ENCODE measurements at places on chromosomes 11 and 22. TPM values are rescaled to one million over a fixed set of nuclear protein-coding genes. Genes with fewer than 3 reads are reported as not detected.

The APOBEC3H gene
- polyA plus RNA-seq = not detected

The RIC3 gene
- polyA plus RNA-seq = 2.3 TPM

The TMEM258 gene
- polyA plus RNA-seq = 184 TPM

The RASL10A gene
- 0.19 TPM for polyA plus RNA-seq

The OR2AT4 gene
- not detected for polyA plus RNA-seq

The VPREB1 gene
- polyA plus RNA-seq = not detected

The SNX32 gene
- polyA plus RNA-seq = 0.90 TPM

The UBQLN3 gene
- not detected for polyA plus RNA-seq

The PRR33 gene
- not detected for polyA plus RNA-seq

The SMIM35 gene
- 0.03 TPM for polyA plus RNA-seq

The ROBO3 gene
- 4.8 TPM for polyA plus RNA-seq

The SCGB2A2 gene
- polyA plus RNA-seq = 0.35 TPM

The OR8G1 gene
- polyA plus RNA-seq = not detected

The TTC36 gene
- not detected for polyA plus RNA-seq

The KRTAP5-10 gene
- polyA plus RNA-seq = not detected

The GATD1 gene
- polyA plus RNA-seq = 63.2 TPM

DNA sequence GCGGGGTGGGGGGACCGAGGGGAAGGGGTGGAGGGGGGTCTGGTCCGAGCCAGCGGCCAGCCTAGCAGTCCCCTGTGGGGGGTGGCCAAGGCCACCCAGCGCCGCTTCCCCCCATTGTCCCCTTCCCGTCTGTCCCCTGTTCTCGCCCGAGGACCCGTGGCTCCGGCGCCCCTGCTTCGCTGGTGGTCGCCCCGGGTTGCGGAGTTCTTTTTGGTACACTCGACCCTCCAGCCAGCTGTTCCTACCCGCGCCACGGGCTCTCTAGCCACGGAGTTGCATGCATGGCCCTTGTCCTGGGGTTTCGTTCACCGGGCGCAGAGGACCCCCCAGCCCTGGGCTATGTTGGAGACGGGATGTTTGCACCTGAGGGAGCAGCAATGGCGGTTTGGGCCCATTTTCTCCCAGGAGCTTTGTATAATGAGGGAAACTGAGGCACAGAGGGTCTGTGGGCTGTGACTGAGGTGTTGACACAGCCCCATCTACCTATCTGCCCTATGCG is 489 bp downstream of the RNF214 start:
- peaks cover 17% of the 10 kb centered on the region for H3K36me3 ChIP-seq
- H3K4me1 ChIP-seq = peaks cover 40% of the 10 kb centered on the region
- no peaks in the 10 kb centered on the region for H3K27me3 ChIP-seq

DNA sequence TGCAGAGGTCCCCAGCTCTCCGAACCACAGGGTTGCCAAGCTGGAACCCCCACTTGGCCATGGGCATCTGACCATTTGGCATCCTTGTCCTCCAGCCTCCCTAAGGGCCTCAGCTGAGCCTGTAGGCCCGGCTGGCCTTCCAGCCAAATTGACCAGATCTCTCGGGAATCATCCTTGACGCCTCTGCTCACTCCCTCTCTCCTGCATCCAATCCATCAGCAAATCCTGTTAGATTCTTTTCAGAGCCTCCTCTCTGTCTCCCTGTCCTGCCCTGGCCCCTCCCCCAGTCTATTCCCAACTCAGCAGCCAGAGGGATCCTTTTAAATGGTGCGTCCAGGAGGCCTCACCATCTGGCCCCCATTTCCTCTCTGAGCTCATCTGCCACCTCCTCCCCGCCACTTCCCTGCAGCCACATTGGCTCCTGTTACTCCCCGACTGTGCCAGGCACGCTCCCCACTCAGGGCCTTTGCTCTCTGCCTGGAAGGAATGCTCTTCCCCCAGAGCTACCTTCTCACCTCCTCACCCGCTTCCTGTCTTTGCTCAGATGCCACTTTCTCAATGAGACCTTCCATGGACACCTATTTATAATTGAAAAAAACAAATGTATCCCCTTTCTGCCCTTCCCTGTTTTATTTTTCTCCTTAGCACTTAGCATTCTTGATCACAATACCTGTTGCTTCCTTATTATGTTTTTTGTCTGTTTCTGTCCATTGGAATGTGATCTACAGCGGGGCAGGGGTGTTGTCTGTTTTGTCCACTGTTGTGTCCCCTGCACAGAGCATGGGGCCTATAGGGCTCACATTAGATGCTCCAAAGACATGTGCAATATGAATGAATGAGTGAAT is 78.1 kb downstream of the NFAM1 start:
- peaks cover 11% of the 10 kb centered on the region for H3K4me1 ChIP-seq
- peak; percentile 76 for DNase-seq
- no peak overlapping the region for H3K4me3 ChIP-seq
- no peaks in the 10 kb centered on the region for H3K27me3 ChIP-seq
- H3K36me3 ChIP-seq = no peaks in the 10 kb centered on the region

- H3K4me1 ChIP-seq = peaks cover 33% of the 10 kb centered on the region
- H3K4me3 ChIP-seq = peak overlapping the region; percentile 84
- H3K27ac ChIP-seq = peak overlapping the region; percentile 87
- no peaks in the 10 kb centered on the region for H3K36me3 ChIP-seq
Measured at GRCh38 chr11:18633256-18634139, 644 bp downstream of the SPTY2D1 start.

GRCh38 chr11:122756417-122756816 is 81.9 kb upstream of the CRTAM start:
- H3K36me3 ChIP-seq = no peaks in the 10 kb centered on the region
- no peaks in the 10 kb centered on the region for H3K27me3 ChIP-seq
- H3K4me3 ChIP-seq = no peak overlapping the region

GRCh38 chr11:16789063-16789420 is 50.6 kb downstream of the C11orf58 start:
- no peak overlapping the region for H3K4me3 ChIP-seq
- peak overlapping the region; percentile 30 for H3K27ac ChIP-seq
- H3K36me3 ChIP-seq = peaks cover 51% of the 10 kb centered on the region
- H3K27me3 ChIP-seq = no peaks in the 10 kb centered on the region

GRCh38 chr11:1982873-1983600 is 14.6 kb downstream of the H19 start:
- DNase-seq = no peak
- no peak overlapping the region for H3K27ac ChIP-seq
- no peaks in the 10 kb centered on the region for H3K27me3 ChIP-seq
- H3K4me1 ChIP-seq = no peaks in the 10 kb centered on the region

DNA sequence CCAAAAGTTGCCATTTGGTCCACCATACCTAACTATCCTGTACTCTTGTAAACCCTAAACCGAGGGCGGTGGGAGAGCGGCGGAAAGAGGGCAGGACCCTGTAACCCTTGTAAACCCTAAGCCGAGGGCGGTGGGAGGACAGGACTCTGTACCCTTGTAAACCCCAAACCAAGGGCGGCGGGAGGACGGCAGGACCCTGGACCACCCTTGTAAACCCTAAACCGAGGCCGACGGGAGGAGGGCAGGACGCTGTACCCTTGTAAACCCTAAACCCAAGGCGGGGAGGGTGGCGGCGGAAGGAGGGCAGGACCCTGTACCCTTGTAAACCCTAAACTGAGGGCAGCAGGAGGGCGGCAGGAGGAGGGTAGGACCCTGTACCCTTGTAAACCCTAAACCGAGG is 12.5 kb upstream of the OR52I2 start:
- no peak for DNase-seq
- no peaks in the 10 kb centered on the region for H3K4me1 ChIP-seq
- H3K4me3 ChIP-seq = no peak overlapping the region
- no peaks in the 10 kb centered on the region for H3K27me3 ChIP-seq
- no peak overlapping the region for H3K27ac ChIP-seq
- H3K36me3 ChIP-seq = no peaks in the 10 kb centered on the region

DNA sequence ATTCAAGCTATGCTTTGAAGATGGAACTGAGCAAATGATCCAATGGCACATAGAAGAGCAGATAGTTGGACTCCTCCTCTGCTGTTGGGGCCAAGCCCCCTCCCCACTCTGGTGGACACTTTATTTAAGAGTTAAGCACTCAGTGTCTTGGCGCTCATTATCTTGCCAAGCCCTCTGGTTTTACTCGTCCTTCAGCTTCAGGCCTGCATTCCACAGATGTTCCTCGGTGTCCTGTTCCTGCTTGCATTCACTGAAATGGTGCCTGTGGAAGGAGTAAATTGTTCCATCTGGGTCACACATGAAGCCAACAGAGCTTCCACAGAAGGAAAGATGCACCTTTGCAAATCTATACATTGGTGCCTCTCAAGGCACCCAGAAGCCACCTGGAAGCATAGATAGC is 26.1 kb downstream of the MAML2 start:
- DNase-seq = no peak
- H3K4me1 ChIP-seq = peaks cover 47% of the 10 kb centered on the region
- no peaks in the 10 kb centered on the region for H3K27me3 ChIP-seq
- no peaks in the 10 kb centered on the region for H3K36me3 ChIP-seq
- H3K27ac ChIP-seq = peak overlapping the region; percentile 47

DNA sequence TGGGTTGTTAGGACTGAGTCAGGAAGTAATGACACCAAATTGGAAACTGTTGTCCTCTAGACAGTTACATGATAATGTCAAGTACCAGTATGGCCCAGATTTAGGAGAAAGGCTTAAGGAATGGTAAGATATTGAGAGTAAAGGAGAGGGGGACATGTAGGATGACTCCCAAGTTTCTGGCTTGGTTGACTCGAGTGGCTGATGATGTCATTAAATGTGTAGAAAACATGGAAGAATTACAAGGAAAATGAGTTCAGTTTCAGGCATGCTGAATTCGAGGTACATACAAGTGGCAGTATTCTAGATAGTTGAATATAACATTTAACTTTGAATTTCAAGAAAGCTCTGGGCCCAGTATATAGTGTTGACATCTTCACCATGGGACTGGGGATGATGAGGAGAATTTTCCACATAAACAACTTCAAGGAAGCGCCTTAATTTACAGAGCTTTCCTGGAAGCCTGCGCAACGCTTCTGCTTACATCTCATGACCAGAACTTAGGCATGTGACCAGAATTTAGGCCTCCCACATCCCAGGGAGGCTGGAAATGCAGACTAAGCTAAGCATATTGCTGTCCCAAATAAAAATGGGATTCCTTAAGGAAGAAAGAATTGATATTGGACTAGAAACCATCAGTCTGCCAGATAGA is 3.8 kb downstream of the CFAP300 start:
- H3K27ac ChIP-seq = no peak overlapping the region
- DNase-seq = no peak
- peaks cover 13% of the 10 kb centered on the region for H3K4me1 ChIP-seq

GRCh38 chr11:84128840-84129239 is 842.7 kb upstream of the CCDC90B start:
- no peak overlapping the region for H3K27ac ChIP-seq
- no peak for DNase-seq
- H3K4me3 ChIP-seq = no peak overlapping the region
- no peaks in the 10 kb centered on the region for H3K27me3 ChIP-seq
- no peaks in the 10 kb centered on the region for H3K36me3 ChIP-seq

- H3K4me3 ChIP-seq = no peak overlapping the region
- no peak for DNase-seq
- no peaks in the 10 kb centered on the region for H3K27me3 ChIP-seq
- no peak overlapping the region for H3K27ac ChIP-seq
- H3K36me3 ChIP-seq = no peaks in the 10 kb centered on the region
Measured at GRCh38 chr11:128701936-128702335, 8.1 kb downstream of the FLI1 start.

- H3K27ac ChIP-seq = no peak overlapping the region
- no peak overlapping the region for H3K4me3 ChIP-seq
- H3K27me3 ChIP-seq = no peaks in the 10 kb centered on the region
- no peaks in the 10 kb centered on the region for H3K4me1 ChIP-seq
- DNase-seq = no peak
Measured at GRCh38 chr11:85886089-85887056, 31.2 kb downstream of the CCDC83 start.

GRCh38 chr11:118088531-118088930 is 1.8 kb upstream of the SMIM35 start:
- peak; percentile 79 for DNase-seq
- H3K4me3 ChIP-seq = no peak overlapping the region
- H3K36me3 ChIP-seq = no peaks in the 10 kb centered on the region
- no peaks in the 10 kb centered on the region for H3K4me1 ChIP-seq

DNA sequence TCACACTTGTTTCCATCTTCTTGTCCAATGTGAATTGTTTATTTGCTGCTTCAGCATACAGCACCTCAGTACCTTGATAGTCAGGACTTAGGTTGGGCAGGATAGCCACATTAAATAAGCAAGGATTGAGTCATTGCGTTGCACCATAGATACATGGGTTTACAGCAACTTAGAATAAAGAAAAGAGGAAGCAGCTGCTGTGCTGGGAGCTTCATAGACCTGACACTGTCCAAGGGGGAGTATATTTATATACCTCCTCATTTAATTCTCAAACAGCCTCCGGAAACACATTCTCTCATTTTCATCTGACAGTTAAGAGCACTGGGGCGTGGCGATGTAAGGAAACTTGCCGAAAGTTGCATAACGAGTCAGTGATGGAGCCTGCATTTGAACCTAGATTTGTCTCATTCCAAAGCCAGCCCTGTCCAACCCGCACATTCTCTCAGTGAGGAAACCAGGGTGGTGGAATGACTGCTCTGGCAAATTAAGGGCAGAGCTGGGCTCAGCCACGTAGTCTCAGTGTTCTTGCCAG is 42.2 kb downstream of the UBASH3B start:
- no peaks in the 10 kb centered on the region for H3K36me3 ChIP-seq
- H3K27ac ChIP-seq = no peak overlapping the region
- DNase-seq = peak; percentile 40
- no peaks in the 10 kb centered on the region for H3K27me3 ChIP-seq
- no peaks in the 10 kb centered on the region for H3K4me1 ChIP-seq

DNA sequence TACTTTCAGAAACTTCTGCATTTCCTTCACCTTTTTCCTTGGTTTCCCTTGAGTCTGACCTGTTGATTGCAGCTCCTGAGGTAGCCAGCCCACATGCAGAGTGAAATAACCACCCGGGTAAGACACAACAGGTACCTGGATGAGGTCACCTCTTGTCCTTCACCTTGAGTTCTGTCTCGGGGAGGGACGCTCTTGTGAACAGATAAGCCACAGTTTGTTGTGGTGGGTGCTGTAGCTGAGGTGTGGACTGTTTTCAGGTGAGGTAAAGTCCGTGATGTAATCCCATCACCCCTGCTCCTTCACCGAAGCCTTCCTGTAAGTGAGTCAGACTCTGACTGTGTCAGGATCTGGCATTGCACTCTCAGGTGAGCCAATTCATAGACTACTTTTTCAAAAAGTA is 183.1 kb downstream of the NAV2 start:
- H3K27ac ChIP-seq = no peak overlapping the region
- no peak for DNase-seq
- no peaks in the 10 kb centered on the region for H3K4me1 ChIP-seq
- H3K36me3 ChIP-seq = no peaks in the 10 kb centered on the region
- H3K4me3 ChIP-seq = no peak overlapping the region

DNA sequence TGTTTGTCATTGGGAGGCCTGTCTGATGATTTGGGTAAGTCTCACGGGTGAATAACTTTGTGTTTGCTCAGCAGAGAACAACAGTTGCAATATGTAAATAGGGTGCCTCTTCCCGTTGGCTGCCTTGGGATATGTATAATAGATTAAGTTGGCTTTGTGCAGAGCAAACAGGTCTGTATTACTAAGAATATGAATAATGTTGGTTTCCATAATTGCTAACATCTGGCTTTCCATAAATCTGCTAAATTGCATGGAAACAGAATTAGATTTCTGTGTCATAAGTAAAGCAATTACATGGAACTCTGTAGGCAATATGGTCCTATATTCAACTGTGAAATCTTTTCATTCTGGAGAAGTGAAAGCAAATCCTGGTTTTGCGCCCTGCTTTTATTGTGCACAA is 636.0 kb upstream of the ANO5 start:
- no peaks in the 10 kb centered on the region for H3K27me3 ChIP-seq
- no peaks in the 10 kb centered on the region for H3K36me3 ChIP-seq
- DNase-seq = peak; percentile 28
- H3K27ac ChIP-seq = no peak overlapping the region
